ENCODE measurements at places on chromosomes 5 and 9.

- no peak for DNase-seq
These were observed 79.4 kb downstream of the WWC1 start for GRCh38 chr5:168370831-168371230.

DNA sequence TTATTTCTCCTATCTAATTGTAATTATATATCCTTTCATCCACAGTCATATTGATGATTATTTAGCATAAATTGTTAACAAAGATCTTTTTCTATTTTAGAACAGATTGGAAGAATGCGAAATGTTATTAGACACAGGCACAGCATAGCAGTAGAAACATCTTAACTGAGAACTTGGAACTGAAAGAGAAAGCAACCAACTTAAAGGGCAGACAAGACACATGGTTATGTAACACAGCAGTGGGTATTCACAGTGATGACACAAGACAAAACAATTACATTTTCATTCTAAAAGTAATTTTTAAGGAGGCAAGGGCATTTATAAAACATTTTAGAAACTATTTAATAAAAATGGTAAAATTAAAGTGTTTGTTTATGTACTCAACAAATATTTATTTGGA is 57.7 kb upstream of the MEF2C start:
- no peak for DNase-seq

DNA sequence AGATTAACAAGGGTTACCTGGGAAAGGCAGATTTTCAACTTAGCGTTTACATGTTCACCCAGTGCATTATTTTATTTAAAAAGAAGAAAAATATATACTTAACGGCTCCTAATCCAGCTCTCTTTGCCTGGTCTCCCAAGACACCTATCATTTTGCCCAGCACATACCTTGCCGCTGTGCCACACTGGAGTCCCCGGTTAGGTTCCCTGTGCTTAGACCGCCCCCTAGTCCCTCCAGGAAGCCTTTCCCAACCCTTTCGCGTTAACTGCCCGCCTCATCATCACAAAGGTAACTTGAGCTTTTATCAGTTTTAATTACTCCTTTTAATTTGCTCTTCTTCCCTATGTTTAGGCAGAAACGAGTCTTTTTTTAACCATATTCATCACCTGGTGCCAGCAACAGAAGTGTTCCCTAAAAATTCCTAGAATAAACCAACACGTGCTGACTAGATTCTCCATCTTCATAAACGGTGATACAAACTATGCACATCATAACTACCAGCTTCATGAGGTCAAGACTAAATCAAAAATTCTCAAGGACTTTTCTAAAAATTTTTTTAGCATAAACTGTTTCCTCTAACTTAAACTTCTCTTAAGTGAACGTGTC is 19.7 kb downstream of the DNAJA1 start:
- peak; percentile 25 for DNase-seq

- no peak for DNase-seq
These were observed 61.6 kb downstream of the WNK2 start for GRCh38 chr9:93245437-93245970.

DNA sequence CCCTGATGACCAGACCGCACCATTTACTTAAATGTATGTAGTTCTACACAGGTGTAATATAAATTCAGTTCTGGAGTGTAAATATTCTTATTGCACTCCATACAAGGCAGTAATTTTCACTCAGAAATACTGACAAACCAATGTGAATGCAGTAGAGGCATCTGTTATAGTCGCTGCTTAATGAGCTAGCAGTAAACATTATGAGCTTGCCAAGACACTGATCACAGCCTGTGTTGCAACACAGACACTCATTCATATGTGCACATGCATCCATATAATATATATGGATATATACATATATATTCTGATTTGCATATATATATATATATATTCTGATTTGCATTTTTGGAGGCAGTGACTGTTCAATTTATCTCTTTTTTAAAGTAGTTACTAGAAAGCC is 435.1 kb upstream of the ST8SIA4 start:
- no peak for DNase-seq

GRCh38 chr5:502325-503079 is 21.7 kb downstream of the SLC9A3 start:
- no peak for DNase-seq

DNA sequence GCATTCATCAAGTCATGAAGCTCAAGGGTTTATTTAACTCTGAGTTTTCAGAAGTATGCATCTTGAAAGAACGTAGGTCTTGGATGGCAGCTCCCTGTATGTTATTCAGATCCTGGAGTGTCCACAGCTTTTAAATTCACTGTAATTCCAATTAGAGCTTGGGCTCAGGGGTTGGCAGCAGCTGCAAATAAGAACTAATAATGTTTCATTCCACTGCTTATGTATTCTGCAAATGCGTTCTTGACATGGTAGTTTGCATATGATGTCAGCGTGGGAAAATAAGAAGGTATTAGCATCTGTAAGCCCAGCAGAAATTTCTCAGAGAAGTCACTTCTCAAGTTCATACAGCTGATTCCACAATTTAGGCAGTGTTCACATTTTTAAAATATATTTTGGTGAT is 58.4 kb downstream of the RORB start:
- DNase-seq = no peak

GRCh38 chr5:95441636-95442035 is 50.5 kb downstream of the FAM81B start:
- no peak for DNase-seq

- DNase-seq = no peak
These were observed 32.1 kb upstream of the SLC6A3 start for GRCh38 chr5:1477341-1477740.

GRCh38 chr5:179316111-179316551 is 29.1 kb downstream of the ADAMTS2 start:
- no peak for DNase-seq

DNA sequence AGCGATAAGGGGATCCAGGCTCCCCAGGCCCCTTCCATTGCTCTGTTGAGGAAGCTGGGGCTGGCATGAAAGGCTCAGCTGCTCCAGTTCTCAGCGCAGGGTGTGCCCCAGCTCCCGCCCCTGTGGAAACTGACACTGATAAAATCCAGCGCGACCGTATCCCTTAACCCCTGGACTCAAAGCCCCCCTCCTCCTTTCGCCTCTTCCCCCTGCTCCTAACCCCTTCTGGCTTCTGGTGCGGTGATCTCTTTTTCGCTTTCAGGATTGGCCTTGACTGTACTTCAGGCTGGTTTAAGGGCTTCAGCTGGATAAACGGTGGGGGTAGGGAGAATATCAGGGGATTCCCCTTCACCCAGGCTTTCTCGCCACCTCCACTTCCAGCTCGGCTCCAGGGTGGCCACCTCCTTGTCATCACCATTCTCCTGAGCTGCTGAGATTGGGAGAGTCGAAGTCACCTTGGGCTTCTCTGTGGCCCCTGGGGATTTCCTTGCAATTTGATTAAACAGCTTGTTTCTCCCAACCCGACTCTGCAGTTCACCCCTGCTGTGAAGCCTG is 843 bp downstream of the BSPRY start:
- no peak for DNase-seq

GRCh38 chr9:79742110-79742721 is 170.5 kb downstream of the TLE4 start:
- no peak for DNase-seq

- no peak for DNase-seq
These were observed 23.4 kb downstream of the ARSB start for GRCh38 chr5:78961743-78962142.

- DNase-seq = no peak
These were observed 6.2 kb upstream of the DTWD2 start for GRCh38 chr5:118994595-118994994.

GRCh38 chr5:174074369-174074768 is 28.9 kb downstream of the NSG2 start:
- DNase-seq = no peak

GRCh38 chr5:103808464-103809106 is 246.0 kb upstream of the NUDT12 start:
- peak; percentile 44 for DNase-seq

- no peak for DNase-seq
These were observed 28.3 kb upstream of the GAS1 start for GRCh38 chr9:86975606-86976005.

GRCh38 chr9:125953314-125954019 is 206.3 kb downstream of the PBX3 start:
- no peak for DNase-seq

- no peak for DNase-seq
These were observed 40.5 kb downstream of the ALG2 start for GRCh38 chr9:99181206-99181605.

GRCh38 chr5:127170918-127171600 is 97.8 kb upstream of the C5orf63 start:
- no peak for DNase-seq

DNA sequence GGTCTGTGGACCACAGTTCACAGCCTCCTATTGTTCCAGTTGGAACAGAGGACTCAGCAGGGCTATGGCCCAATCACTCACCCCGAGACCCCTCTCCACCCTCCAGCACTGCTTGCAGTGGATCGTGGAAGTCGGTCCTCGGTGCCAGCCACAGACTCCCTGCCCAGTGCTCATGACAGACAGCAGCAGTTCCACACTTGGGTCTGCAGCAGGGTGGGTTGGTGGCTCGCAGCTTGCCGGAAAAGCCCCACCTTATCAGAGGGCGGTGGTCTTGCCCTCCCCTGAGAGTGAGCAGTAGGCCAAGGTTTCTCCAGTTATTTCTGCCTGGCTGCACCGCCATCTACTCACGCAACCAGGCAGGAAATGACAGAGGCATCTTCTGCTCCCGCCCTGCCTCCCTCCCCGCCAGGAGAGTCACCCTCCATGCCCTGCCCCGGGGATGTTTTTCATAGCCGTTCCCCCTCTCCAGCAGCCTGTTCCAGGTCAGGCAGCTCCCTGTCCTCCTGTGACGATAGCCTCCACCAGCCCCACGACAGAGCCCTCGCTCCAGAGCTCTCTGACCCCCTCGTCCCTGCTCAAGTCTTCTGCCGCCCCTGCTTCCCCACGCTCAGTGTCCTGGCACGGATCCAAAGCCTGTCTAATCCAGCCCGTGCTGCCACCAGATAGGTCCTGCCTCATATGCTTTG is 34.5 kb downstream of the UNC5A start:
- no peak for DNase-seq

DNA sequence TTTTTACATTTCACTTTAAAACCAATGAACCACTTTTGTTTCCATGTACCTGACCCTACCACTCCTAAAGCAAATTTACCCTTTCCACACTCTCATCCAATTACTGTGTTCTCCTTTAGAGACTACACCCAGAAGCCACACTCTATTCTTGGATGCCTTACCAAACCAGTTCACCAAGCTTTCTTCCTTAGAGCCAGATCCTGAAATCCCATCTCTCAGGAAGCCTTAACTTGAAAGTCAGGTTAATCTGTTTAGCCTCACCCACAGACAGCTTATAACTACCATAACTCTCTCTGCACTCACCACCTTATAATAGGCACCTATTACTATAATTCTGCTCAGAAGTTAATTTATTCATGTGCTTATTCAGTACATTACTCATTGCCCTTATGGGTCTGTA is 4.3 kb downstream of the CSNK1A1 start:
- no peak for DNase-seq

GRCh38 chr9:102995033-102995432 is at the start of gene CYLC2:
TSS of gene CYLC2 (plus strand) at chr9:102995333. CDS start at chr9:102995381, 48 bp downstream.
- no peak for DNase-seq

DNA sequence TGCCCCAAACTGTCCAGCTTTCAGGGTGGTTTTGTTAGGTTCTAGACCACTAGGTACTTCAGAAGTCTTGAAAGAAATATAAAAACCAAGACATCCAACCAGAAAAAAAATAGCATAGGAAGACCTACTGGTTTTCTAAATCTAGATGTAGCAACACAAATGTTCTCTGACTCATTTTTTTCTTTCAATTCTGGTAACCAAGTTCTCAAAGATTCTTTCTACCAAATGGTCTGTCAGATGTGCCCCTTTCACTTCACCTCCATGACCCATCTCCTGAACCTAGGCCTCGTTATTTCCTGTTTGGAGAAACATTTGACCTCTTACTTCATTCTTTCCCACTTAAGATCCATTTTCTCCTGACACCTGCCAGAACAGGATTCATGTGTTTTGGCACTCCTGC is 355.3 kb downstream of the KIAA0825 start:
- DNase-seq = no peak

- DNase-seq = peak; percentile 60
These were observed 450.2 kb upstream of the ZNF608 start for GRCh38 chr5:125196481-125197111.

- no peak for DNase-seq
These were observed 92.4 kb upstream of the CXCL14 start for GRCh38 chr5:135671052-135671705.

- no peak for DNase-seq
These were observed 3.1 kb upstream of the ZER1 start for GRCh38 chr9:128774804-128775203.

DNA sequence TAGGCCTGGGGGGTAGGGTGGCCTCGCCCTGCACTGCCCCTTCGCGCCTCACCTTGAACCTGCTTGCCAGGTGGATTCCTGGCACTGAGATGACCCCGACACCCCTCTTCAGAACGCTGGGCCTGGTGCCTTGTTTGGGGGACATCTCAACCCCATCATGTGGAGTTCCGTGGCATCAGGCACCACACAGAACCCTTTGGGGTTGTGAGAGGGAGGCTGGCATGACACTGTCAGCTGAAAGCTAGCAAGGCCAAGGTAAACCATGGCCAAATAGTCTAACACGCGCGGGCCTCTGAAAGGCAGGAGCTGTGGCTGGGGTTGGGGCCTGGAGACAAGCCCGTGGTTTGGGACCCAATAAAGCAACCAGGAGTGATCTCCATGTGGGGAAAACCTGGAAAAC is 163.2 kb downstream of the FSTL4 start:
- no peak for DNase-seq

GRCh38 chr9:2418619-2419018 is 203.0 kb upstream of the VLDLR start:
- peak; percentile 15 for DNase-seq

GRCh38 chr5:56270058-56270457 is 36.9 kb upstream of the ANKRD55 start:
- no peak for DNase-seq

- no peak for DNase-seq
These were observed 125.3 kb upstream of the MARCHF11 start for GRCh38 chr5:16304846-16305245.

- DNase-seq = no peak
These were observed 188.9 kb downstream of the TENT4A start for GRCh38 chr5:6902094-6902493.

Measured in NCI-H1092 (cell line).